NT2/D1 (cell line): ENCODE measurements at places on chromosomes 1 and 21.

- peak; percentile 44 for DNase-seq
Measured at GRCh38 chr1:30511991-30512913, 211.1 kb downstream of the MATN1 start.

- DNase-seq: peak; percentile 55
Measured at GRCh38 chr1:62294261-62294660, 25.0 kb downstream of the KANK4 start.

DNA sequence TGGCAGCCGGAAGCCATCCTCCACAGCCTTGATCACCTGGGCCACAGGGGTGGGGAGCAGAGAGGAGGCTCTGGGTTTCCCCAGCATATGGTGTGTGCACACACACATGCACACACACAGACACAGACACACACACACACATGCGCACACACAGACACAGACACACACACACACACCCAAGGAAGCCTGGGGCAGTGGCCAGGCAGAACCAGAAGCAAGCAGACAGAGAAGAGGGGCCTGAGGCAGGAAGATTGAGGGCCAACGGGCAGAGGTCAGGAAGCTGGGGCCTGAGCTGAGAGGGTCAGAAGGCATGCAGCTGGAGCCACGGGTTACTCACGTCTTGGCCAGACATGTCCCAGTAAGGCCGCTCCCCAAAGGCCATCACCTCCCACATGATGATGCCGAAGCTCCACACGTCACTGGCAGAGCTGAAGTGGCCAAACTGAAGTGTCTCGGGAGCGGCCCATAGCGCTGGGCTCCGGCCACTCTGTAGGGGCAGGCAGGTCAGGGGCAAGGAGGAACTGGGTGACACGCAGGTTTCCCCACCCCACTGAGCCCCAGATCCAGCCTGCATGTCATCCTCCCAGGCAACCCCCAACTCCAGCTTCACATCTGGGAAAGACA lies 27.4 kb downstream of the CDCA8 start:
- DNase-seq: no peak

- no peak for DNase-seq
Measured at GRCh38 chr1:224959656-224960055, 30.2 kb downstream of the DNAH14 start.

DNA sequence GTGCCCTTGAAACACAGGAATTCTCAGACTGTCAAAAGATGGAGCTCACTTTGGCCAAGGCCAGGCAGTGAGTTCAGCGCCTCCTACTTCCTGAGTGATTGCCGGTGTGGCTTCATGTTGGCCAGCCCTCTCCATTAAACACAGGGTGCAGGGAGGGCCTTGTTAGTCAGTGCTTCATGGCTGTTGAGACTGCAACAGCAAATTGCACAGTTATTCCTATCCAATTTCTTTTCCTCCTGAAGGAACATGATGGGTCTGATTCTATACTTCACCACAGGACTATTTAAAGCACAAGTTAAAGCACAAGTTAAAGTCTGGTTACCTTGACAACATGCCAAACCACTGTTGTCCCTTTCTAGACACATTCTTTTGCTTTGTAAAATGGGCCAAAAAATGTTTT lies 156.6 kb downstream of the SIPA1L2 start:
- DNase-seq: peak; percentile 50

DNA sequence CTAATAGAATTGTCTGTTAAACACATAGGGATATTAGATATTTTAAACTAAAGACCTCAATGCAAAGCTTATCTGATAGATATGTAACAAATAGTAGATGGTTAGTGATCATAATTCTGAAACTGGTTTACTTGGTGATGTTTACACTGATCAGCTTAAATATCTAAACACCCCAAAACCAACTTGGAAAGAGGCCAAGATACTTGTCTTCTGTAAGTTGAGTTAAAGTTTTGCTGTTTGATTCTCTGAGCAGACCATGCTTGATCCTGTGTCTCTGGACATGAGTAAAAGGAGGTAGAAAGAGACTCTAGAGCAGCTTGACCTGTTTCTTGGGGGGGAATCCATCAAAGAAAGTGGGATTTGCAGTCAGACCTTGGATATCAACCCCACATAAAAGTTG lies 107.5 kb downstream of the NEK7 start:
- DNase-seq: no peak

GRCh38 chr1:4517186-4517954 lies 137.0 kb upstream of the AJAP1 start:
- no peak for DNase-seq

DNA sequence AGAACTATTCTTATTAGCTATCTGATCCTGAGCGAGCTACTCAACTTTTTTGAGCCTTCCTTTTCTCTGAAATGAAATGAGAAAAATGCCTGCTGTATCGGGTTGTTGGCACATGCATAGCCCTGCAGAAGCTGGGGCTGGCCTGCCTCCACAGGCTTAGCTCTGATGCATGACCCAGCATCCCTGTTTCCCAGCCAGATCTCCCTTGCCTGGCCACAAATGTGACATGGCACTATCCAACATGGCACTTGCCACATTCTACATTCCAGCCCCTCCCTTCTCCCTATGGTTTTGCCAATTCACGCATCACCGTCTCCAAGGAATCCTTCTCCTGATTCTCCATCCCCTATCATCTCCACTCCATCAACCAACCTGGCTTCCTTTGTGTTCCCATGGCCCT lies 13.8 kb downstream of the RNU5D-1 start:
- DNase-seq: no peak

DNA sequence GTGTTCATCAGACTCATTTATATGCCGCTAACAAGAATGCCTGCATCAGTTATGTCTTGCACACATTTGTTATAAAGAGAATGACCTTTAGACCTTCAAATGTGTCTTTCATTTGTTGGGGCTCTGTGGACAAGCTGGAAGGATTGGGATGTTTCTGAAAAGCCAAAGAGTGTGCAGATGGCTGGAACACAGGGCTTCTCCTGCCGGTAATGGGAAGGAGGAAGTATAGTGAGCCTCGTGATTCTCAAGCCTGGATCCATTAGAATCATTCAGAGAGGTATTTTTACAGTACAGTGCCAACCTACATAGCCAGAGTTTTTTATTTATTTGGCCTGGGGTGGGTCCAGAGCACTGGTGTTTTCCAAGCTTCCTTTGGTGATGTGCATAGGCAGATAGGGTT lies 40.6 kb upstream of the ATP1A1 start:
- DNase-seq: no peak

GRCh38 chr1:90291431-90292216 lies 296.7 kb downstream of the ZNF326 start:
- DNase-seq: no peak

DNA sequence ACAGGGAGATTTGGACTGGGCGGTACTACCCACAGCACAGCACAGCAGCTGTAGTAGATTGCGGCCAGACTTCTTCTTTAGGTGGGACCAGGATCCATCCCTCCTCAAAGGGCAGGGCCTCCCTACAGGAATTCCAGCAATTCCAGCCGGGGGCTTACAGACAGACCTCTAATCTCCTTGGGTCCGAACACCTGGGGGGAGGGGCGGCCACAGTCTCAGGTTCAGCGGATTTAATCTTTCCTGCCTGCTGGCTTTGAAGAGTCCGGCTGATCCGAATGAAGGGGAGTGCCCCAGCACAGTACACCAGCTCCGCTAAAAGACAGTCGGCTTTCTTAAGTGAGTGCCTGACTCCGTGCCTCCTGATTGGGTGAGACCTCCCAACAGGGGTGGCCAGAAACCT lies 1708.5 kb downstream of the BRINP3 start:
- peak; percentile 43 for DNase-seq

- DNase-seq: no peak
Measured at GRCh38 chr1:186793582-186793927, 35.2 kb upstream of the PLA2G4A start.

DNA sequence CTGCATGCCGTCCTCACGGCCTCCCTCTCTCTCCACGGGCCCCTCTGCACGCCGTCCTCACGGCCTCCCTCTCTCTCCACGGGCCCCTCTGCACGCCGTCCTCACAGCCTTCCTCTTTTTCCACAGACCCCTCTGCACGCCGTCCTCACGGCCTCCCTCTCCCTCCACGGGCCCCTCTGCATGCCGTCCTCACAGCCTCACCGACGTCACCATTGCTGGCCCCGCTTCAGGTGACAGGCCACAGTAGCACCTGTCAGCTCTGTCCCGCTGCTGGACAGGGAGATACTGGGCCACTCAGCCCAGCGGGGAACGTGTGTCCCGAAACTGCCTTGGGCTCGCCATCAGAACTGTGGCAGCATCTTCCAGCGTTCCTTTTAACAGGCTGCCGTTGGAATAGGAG lies 82.8 kb upstream of the COL6A1 start:
- no peak for DNase-seq

GRCh38 chr1:111789142-111789541 lies 33.4 kb downstream of the DDX20 start:
- no peak for DNase-seq

DNA sequence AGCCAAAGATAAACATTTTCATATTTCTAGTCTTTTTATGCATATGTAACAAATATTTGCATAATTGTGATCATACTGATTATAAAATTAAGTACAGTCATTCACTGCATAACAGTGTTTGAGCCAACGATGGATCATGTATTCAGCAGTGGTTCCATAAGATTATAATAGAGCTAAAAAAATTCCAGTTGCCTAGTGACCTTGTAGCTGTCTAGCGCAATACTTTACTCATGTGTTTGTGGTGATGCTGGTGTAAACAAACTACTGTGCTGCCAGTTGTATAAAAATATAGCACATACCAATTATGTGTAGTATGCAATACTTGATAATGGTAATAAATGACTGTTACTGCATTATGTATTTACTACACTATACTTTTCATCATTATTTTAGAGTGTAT lies 2.1 kb upstream of the S100A10 start:
- DNase-seq: no peak
